ENCODE measurements at places on chromosomes 4 and X.

- DNase-seq, result peak; percentile 87
Measured at GRCh38 chr4:7192252-7193029, at the start of gene SORCS2. SORCS2 (plus strand) TSS chr4:7192538.

DNA sequence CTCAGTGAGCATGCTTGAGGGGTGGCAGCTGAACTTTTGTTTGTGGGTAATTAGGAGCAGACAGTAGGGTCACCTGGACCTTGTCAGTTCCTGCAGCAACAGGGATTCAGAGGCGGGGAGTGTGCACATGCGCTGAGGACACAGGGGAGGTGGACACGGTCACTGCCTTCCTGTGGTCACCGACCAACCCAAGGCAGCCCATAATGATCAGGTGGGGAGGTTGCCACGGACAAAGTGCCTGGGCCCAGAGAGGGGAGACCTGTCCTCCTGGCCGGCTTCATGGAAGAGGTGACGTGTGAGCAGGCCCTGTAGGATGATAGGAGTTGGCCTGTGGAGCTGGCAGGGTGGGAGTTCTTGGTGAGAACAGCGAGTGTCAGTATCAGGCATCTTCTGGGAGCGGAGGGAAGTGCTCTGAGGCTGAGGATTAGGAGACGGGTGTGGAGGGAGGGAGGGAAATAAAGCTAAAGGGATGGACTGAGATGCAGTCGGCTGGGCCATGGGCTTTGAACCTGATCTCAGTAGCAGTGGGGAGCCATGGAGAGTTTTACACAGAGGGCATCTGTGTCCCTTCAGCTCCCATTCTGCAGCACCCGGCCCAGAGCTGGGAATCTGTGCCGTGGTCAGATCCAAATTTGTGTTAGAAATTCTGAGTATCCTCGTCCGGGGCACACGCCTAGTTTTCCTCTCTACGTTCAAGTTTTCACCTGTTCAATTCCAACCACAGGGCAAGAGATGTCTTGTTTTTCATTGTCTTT lies 100.0 kb downstream of the PSAPL1 start:
- no peak for DNase-seq

DNA sequence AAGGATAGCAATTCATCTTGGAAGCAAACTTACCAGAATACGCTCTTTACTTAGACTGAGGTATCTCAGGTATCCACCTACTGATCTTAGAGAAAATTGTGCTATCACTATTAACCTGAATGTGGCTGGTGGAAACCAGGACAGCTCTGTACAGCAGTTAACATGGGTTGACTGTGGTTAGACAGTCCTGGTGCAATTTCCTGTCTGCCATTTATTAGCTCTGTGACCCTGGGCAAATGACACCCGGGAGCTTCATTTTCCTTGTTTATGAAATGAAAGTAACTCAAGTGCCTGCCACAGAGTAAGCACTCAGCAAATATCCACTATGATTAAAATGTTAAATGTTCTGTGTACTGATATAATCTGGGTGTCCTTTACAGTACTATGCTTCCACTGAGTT lies 60.0 kb downstream of the SMC1A start:
- DNase-seq, result no peak

GRCh38 chr4:79626101-79626500 lies 218.1 kb upstream of the GK2 start:
- DNase-seq, result peak; percentile 45

GRCh38 chr4:7087036-7087435 lies 19.2 kb upstream of the GRPEL1 start:
- no peak for DNase-seq

DNA sequence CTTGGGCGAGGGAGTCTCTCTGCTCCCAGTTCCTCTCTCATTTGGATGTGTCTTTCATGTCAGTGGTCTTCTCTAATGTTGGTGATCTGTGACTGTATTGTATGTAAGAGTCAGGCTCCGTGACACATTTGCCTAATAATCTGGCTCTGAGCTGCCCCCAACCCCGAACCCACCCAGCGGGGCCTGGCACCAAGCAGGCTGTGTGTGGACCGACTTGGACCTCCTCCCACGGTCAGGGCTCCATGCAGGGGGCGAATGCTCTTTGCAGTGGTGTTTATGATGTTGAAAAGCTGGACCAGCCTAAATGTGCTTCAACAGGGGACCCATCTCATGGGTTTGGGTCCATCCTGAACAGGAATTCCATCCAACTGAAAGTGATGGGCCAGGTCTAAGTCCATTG lies 47.0 kb upstream of the ADRA2C start:
- no peak for DNase-seq

GRCh38 chr4:185702147-185702663 lies 109.8 kb downstream of the SORBS2 start:
- DNase-seq, result no peak

DNA sequence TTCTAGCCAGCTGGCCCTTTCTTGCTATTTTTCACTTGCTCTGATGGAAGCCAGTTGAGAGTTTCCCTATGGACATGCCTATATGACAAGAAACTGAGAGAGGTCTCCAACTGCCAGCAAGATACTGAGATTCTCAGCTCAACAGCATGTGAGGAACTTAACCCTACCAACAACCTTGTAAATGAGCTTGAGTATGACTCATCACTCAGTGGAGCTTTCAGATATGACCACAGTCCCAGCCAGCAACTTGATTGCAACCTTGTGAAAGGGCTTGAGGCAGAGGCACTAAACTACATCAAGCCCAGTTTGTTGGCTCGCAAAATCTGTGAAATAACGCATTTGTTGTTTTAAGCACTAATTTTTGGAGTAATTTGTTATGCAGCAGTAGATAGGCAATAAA lies 175.8 kb downstream of the COMMD8 start:
- no peak for DNase-seq
